ENCODE measurements at places on chromosomes 11 and 22.

DNA sequence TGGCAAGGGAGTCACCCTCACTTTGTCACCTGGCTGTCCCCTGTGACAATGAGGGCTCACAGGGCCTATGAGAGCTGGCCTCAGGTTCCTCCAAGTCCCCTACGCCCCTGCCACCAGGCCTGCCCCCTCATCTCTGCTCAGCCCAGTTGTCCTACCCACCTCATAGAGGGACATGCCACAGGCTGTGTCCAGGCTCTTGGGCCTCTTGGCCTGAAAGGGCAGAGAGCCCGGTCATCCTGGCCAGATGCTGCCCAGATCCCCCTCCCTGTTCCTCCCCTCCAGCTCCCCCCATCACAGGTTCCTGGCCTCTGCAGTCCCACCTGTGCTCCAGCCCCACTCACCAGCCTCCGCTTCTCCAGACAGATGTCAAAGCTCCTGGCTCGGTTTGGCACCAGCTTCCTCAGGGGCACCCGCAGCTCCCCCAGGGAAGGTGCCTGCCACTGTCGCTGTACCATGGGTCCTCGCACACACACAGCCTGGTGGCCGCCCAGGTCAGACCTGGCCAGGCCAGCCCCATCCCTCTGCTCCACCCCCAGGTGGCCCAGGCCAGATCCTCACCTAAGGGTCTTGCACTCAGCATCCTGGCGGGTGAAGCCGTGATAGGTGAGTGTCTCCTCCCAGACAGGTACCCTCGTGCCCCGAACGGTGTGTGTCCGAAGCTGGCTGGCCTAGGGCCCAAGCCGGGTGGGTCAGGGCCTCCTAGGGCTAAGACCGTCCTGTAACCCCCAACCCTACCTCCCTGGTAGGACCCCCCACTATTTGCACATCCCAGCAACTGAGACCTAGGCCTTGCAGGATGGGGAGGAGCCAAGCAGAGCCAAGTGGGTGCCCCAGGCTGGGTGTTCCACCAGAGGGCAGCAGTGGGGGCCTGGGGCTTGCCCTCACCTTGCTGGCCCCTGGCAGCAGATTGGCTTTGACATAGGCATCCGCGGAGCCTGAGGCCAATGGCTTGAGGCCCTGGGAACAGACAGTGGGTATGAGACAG, 8.3 kb downstream of the NDUFV1 start:
- peak; percentile 81 for DNase-seq

DNA sequence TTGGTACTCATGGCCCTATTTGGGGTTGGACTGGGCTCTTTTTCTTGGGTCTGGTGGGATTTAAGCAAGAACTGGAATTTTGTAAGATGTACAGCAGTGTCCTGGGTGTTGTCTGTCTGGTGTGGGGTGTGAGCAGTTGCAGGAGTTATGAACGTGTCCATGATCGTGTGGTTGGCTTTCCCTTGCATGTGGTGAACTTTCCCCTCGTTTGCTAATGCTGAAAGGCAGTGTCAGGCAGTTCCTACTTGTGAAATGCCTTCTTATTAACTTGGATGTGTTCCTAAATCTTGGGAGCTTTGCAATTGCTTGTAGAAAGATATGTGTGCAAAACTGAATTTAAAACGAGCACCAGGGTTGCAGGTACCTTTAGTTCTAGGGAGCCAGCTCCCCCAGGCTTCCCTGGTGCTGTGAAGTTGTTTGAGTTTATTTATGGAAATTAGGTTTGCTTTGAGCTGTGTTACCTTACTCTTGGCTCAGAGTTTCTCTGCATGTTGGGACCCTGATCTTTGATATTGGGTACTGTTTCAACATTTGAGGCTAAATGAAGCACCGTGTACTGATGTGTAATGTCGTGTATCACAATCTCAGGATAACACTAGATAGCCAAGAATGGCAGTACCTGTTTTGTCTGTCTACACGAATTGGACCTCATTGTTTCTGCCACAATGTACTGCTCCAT, 35.8 kb upstream of the HSD17B12 start:
- DNase-seq, result no peak

DNA sequence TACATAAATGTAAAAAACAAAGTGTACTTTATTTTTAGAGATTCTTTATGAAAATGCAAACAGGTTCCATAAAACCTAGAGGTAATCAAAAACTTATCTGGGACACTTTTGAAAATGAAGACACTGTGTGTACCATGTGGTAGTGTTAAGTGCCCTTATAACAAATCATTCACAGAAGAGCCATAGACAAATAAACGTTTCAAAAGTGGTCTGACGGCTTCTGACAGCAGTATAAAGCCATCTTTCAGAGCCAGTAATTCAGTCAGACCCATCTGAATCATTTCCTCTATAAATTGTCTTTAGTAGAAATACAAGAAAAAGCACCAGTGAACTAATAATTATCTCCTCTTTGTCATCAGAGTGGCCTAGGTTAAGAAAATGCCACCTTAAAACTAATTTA, 100.0 kb downstream of the PAX6 start:
- no peak for DNase-seq

- DNase-seq, result no peak
Measured at GRCh38 chr11:69985641-69986439, 92.3 kb upstream of the ANO1 start.

DNA sequence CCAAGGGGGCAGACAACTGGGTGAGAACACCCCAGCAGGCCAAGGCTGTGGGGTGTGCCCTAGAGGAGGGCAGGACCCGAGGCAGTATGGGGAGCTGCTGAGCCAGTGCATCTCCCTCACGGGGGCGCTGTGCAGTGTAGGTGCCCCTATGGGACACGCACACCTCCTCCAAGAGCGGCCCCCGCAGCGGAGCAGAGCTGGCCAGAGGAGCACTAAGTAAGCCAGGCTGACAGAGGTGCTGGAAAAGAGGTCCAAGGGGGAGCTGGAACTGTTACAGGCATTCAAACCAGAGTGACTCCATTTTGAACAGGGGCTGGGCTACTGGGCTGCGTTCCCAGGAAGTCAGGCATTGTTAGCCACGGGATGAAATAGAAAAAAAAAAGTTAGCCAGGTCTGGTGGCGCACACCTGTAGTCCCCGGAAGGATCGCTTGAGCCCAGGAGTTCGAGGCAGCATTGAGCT, 41.8 kb downstream of the TST start:
- DNase-seq, result peak; percentile 87

DNA sequence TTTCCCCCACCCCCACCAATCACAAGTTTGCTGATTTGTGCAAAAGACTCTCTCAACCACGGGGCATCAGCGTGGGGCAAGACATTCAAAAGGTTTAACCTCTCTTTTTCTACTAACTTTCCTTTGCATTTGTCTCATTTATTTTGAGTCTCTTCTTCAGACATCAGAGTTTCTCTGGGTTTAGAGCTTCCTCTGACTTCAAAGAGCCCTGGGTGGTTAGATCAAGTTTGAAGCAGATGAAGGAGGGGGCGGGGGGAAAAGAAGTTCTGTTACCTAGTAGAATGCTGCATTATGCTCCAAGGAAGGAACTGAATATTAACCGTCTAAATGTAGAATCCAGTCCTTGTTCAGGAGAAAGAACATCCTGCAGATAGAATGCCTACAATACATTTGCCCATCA, 24.5 kb downstream of the GAS2 start:
- DNase-seq, result no peak

DNA sequence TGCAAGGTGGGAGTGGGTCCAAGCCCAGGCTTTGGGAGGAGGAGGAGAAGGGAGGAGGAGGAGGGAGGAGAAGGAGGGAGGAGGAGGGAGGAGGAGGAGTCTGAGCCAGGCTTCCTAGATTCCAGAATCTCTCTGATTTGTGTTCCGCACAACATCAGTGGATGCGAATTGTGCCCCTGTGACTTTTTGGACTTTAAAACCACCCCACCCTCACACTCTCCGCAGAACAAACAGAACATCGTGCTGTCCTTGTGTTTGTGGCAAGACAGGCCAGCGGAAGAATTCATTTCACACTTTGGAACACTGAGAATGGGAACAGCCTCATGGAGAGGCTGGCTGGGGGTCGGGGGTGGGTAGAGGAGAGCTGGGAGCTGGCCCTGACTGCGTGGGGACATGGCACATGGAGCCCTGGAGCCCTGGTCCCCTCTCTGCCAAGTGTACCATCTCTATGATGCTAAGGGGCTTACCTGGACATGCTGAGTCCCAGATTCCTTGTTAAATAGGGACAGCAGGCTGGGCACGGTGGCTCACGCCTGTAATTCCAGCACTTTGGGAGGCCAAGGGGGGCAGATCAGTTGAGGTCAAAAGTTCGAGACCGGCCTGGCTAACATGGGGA, 16.4 kb upstream of the SHANK2 start:
- no peak for DNase-seq
